ENCODE measurements at places on chromosomes 6 and 20. TPM values are rescaled to one million over a fixed set of nuclear protein-coding genes. Genes with fewer than 3 reads are reported as not detected.

GRCh38 chr6:42471714-42472113 is 20.0 kb upstream of the TRERF1 start:
- DNase-seq = no peak

GRCh38 chr20:60253471-60253870 is 295.2 kb downstream of the CDH26 start:
- DNase-seq = no peak

DNA sequence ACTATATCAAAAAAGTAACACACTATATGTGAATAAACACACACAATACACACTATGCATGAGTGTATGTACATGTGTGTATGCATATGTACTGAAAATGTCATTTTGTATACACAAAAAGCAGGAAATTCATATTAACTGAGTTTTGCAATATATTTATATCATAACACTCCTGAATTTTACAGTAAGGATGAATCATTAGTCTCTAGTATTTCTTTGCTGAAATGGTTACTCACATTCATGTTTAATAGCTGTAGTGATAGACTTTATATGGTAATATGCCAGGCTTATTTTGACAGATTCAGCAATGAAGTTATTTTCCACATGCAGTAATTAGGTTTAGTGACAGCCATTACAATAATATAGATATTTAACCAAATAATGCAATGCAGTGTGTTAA is 1216.2 kb upstream of the CITED2 start:
- DNase-seq = no peak

- DNase-seq = no peak
Observed at GRCh38 chr6:113980937-113981554, 10.1 kb upstream of the HDAC2 start.

GRCh38 chr6:5986861-5987260 is 19.9 kb downstream of the NRN1 start:
- DNase-seq = no peak

GRCh38 chr6:13181393-13181792 is 146.9 kb downstream of the TBC1D7 start:
- DNase-seq = no peak

GRCh38 chr6:137846274-137846673 is 20.8 kb upstream of the TNFAIP3 start:
- DNase-seq = no peak

GRCh38 chr6:2753110-2753489 is 2.4 kb upstream of the MYLK4 start:
- no peak for DNase-seq

- no peak for DNase-seq
Observed at GRCh38 chr20:61664556-61665320, 400.9 kb downstream of the TAF4 start.

GRCh38 chr6:132063738-132064137 is 112.6 kb upstream of the CCN2 start:
- no peak for DNase-seq

DNA sequence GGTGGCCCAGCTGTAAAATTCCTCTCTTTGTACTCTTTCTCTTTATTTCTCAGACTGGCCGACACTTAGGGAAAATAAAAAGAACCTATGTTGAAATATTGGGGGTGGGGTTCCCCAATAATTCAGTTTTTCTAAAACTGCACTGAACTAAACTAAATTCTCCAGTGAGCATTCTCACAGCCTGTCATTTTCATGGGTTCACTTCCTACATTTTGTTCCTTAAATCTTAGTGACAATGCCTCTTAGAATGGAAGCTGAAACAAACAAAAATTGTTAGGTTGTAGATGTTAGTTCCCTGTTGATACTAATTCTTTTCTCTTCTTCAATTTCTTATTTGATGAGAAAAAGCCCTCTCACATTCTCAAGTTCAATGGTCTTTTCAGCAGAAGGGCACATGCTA is 35.8 kb upstream of the IFNGR1 start:
- no peak for DNase-seq

DNA sequence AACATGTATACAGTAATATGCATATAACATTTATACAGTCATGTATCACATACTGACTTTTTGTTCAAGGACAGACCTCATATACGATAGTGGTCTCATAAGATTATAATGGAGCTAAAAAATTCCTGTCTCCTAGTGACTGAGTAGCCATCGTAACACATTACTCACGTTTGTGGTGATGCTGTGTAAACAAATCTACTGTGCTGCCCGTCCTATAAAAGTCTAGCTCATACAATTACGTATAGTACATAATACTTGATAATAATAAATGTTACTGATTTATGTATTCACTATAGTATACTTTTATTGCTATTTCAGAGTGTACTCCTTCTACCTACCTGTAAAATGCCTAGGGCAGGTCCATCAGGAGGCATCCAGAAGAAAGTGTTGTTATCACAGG is 17.4 kb downstream of the SERAC1 start:
- DNase-seq = no peak

DNA sequence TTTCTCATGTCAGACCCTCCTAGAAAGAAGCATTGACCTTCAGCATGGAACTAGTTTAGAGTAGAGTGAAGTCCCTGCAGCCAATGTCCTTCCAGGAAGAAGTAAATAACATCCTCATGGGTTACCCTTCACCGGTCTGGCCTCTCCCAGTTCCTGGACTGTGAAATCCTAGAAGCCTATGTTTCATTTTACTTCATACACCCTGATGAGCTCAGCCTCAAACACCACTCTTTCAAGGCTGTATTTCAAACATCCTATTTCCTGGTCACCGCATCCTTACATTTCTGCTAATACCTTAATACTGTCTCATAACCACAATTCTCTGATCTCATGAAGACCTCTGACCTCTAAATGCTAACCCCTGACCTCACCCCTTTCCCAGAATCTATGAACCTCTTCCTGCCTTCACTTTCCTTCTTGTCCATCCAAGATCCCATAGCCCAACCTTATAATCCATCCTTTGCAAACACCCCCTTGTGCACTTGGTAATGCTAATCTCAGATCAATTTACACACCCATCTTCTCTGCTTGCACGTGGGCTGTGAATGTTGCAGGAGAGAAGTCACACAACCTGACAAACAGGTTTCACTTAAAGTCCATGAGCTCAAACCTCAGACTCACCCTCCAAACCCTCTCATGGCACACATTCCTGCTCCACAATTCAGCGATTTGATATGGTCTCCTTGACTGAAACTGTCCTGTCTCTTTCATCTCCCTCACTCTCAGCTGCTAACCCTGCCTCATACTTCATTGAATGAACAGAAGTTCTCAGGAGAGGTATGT is 30.2 kb downstream of the SLC2A10 start:
- no peak for DNase-seq

DNA sequence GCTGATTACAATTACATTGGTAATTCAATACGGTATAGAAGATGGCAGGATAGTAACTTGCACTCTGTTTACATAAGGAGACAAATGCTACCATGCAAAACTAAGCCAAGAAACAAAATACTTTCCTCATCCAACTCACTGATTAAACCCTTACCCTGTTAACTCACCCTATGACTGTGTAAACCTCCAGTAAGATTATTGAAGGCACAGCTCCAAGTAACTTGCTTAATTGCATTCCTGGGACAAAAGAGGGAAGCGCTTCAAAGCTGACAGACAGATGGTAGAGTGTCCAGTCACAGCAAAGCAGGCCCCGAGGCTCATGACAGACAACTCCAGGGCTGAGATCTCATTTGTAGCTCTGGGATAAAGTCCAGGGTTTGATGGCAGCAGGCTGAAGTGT is 6.9 kb upstream of the KIF16B start:
- no peak for DNase-seq

Gene C20orf144
- 0.11 TPM for total RNA-seq

Gene FAM83C
- total RNA-seq = not detected

Gene ZBTB2
- total RNA-seq = 14.5 TPM

Gene ASF1A
- 41.1 TPM for total RNA-seq

Gene ABHD16B
- not detected for total RNA-seq

Gene HUS1B
- total RNA-seq = 0.45 TPM

Gene MEI4
- total RNA-seq = not detected

Gene SIRPD
- total RNA-seq = 1.1 TPM
